ENCODE measurements at places on chromosomes 12 and 14.

GRCh38 chr14:95413289-95414215, 93.8 kb upstream of the CLMN start:
- no peak for DNase-seq

DNA sequence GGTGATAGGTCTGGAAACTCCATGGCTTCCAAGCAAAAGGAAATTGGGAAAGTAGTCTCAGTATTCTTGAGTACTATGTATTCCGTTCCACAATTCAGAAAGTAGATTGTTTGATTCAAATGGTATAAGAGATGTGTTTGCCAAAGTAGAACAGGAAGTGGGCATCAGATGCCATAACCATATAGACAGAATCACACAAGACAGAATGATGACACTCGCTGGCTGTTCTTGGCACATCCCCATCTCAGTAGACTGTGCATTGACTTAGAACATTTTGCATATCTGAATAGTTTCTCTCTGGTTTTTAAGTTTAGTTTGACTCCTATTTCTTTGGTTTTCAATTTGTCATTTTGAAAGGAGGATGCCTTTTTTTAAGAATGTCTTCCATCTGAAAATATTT, 221.1 kb upstream of the RGS6 start:
- DNase-seq: peak; percentile 7

- DNase-seq: no peak
Measured at GRCh38 chr14:25933731-25934130, 664.1 kb downstream of the NOVA1 start.

GRCh38 chr12:86735851-86736250, 479.7 kb upstream of the MGAT4C start:
- DNase-seq: no peak

DNA sequence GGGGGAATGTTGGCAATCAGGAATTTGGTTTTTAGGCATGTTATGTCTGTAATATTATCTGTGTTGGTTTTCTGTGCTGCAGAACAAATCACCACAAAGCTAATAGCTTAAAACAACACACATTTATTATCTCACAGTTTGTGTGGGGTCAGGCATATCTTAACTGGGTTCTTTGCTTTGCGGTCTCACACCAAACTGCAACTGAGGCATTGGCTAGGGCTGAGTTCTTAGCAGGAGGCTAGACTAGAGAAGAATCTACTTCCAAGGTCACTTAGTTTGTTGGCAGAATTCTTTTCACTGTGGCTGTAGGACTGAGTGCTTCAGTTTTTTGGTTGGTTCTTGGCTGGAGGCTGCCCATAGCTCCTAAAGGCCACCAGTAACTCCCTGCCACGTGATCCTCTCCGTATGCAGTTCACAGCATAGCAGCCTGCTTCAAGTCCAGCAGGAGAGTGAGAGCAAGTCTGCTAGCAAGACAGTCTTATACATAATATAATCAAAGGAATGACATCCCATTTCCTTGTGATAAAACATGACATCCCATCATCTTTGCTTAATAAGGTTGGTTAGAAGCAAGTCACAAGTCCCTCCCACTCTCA, 21.6 kb downstream of the ATF1 start:
- DNase-seq: no peak

GRCh38 chr12:128606051-128606450, 217.7 kb downstream of the SLC15A4 start:
- no peak for DNase-seq

DNA sequence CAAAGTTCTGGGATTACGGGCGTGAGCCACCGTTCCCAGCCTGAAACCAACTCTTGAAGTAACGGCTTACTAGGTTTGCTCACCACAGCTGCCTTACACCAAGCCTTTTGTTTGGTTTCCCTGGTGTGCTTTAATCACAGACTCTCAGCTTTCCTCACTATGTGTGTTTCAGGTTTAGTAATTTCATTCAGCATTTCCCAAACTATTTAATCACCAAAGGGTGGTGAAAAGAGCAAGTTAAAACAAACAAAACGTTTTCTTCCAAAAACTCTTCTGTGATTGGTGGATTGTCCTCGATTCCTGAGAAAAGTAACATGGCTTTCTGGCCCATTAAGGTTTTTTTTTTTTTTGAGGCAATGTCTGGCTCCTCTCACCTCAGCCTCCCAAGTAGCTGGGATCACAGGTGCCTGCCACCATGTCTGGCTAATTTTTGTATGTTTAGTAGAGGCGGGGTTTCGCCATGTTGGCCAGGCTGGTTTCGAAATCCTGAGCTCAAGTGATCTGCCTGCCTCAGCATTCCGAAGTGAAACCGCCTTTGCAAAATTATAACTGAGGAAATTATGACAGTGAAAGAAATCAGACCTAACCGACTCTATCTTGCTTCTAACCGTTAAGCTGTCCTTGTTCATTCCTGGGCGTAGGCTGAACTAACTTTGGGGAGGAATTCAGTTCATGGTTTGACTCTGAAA, 1.5 kb upstream of the ZFYVE26 start:
- DNase-seq: no peak

- peak; percentile 68 for DNase-seq
Measured at GRCh38 chr12:104569346-104570173, 112.8 kb downstream of the CHST11 start.

GRCh38 chr14:58717211-58717610, 79.4 kb downstream of the DACT1 start:
- DNase-seq: no peak

Measured in CD4-positive, alpha-beta T cell treated with Interleukin-21 for 1 hour (primary cell).